ENCODE measurements at places on chromosomes 1 and 21.

- peak; percentile 28 for DNase-seq
Observed at GRCh38 chr1:145795257-145795881, 28.5 kb downstream of the RNF115 start.

DNA sequence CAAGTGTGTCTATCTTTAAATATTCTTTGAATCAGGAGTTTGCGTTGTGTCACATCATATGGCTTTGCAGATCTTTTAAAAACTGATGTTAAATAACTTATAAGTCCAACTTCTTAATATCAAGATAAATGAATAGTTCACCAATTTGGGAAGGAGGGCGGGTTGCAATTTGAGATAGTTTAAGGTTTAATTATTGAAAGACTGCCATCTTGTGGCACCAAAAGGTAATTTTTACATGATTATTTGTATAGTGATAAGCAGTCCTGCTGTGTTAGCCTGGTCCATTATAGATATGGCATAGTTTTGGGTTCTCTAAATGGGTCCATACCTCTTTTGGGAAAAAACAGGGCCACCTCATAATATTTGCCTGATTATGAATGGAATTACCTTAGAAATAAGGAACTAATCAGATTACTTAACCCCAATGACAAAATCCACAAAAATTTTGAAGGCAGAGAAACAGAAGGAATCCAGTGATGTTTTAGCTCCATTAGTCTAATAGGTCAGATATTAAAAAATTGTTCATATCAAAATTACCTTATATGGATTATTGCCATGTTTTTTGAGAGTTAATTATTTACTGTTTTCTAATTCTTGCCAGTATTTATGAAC is 64.3 kb downstream of the PRKAA2 start:
- peak; percentile 2 for DNase-seq

DNA sequence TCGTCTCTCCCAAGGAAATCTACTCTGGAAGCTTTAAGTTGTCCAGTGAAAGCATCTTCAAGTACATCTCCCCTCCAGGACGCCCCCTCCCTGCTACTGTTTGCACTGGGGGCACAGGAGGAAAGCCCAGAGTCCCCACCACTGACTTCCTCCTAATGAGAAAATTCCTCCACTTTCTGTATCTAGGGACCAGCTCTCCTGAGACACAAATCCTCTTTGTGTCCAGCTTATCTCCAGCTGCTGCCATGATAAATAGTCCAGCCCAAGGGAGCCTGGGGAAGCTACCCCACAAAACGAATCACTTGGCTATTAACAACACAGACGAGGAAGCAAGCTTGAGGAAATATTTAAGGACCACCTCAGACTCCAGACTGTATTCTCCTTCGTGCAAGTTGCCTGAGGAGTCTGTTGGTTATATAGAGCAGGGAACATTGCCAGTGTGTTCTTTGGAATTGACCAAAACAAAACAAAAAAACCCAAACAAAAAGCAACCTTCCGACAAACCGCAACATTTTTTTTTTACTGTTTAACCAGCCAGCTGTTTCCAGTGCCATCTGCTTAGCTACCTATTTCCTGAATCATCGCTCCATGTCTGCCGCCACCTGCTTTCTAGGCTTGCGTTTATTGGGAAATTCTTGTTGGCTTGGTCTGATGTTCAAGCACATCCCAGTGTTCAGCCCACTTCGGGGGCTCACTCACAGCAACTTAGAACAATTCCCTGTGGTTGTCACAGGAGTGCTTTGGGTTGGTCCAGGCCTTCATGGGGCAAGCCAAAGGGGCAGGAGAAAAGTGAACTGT is 7.7 kb downstream of the C1orf226 start:
- no peak for DNase-seq

GRCh38 chr1:111818081-111818480 is 62.4 kb downstream of the DDX20 start:
- no peak for DNase-seq

GRCh38 chr1:201276891-201277290 is 6.4 kb upstream of the PKP1 start:
- no peak for DNase-seq

GRCh38 chr1:83083589-83084224 is 915.2 kb downstream of the TTLL7 start:
- DNase-seq: no peak

DNA sequence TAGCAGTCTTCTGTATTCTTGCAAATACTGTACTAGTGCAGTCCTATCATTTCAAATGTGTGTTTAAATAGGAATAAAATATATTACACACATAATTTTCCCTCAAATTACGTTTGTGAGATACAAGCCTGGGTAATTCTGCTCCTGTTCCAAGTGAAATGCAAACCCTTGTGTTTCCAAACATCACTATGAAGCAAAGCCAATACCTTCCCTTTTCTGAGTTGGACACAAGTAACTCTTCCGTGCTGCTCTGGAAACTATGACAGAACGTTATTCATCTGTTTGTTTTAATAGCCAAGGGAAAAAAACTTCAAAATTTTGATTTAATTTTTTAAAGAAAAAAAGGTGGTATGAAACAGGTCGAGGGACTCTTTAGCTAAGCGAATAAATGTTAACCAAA is 73.7 kb upstream of the UBE2U start:
- DNase-seq: no peak

DNA sequence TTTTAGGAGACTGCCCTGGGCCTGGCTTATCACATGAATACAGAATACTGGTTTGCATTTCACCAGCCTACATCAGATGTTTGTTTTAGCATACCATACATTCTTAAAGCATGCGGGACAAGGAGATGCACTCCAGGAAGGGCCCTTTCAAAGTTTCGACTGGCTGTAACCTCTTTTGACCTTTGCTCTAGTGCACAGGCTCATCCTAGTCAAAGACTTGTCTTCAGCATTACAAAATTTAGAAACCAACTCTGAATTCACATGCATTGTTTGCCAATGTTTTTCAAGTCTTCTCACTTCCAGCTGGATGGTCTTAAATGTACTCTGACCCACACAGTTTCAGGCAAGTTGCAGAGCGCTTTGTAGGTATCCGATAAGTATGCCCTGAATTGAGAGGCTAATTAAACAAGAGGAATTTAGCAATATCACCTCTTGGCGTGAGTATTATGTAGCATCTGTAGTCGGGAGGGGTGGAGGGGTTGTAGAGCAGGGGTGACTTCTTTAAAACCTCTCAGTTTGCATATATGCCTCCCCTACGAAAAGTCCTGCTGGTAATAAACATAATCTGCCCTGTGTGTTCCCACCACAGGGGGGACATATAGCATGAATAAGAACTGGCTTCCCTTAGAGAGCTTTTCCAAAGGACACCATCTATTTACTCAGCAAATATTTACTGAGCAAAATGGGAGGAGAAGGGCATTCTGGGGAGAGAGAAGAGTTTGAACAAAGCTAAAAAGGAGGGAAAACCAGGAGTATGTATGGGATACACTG is 24.4 kb upstream of the AHCYL1 start:
- DNase-seq: no peak

DNA sequence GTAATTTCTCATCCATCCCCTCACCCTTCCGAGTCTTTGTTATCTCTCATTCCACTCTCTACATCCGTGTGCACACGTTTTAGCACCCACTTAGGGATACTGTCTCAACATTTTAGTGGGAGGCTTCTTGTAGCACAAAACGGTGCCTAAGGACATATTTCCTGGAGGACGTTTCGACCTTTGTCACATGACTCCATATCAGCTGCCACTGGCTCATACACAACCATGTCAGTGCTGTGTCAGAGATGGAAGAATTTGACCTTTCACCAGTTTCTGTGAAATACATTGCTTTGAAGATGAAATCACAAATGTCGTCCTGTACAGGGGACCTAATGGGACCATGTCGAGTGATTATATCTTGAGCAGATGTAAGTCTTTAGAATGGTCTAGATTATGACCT is 15.6 kb downstream of the B3GALT5 start:
- DNase-seq: no peak

GRCh38 chr1:47184822-47185677 is 4.8 kb downstream of the PDZK1IP1 start:
- no peak for DNase-seq

DNA sequence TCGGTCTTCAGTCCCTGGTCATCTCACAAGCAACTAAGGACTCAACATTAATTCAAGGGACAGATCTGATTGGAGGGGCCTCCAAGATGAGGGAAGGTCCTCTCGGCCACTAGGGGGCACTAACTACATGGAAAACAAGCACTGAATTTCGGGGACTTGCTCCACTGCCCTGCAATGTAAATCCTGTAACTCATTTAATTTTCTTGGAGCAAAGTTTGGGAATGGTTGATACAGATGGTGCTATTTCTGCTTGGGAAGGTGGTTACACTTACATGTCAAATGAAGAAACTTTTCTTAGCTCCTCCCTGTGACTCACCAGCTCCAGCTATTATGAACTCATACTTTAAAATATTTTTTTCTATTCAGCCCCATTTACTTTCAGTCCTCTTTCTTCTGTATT is 97.4 kb upstream of the KCNJ15 start:
- DNase-seq: peak; percentile 45

DNA sequence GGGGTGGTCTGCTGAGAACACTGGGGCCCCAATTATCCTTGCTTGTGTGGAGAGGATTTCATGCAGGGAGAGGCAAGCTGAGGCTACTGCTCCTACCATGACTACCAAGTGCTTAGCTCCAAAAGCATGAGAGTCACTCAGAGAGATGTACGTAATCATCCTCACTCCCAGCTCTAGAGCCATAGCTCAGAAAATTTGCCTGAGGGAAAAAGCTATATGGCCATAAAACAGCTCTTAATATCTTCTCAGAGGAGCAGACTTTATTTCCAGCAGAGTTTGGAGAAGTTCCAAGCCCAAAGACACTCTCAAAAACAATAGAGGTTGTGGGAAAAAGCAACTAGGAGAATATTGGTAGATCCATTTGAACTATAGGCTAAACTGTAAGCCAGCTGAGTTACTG is 106.4 kb upstream of the PBX1 start:
- no peak for DNase-seq

DNA sequence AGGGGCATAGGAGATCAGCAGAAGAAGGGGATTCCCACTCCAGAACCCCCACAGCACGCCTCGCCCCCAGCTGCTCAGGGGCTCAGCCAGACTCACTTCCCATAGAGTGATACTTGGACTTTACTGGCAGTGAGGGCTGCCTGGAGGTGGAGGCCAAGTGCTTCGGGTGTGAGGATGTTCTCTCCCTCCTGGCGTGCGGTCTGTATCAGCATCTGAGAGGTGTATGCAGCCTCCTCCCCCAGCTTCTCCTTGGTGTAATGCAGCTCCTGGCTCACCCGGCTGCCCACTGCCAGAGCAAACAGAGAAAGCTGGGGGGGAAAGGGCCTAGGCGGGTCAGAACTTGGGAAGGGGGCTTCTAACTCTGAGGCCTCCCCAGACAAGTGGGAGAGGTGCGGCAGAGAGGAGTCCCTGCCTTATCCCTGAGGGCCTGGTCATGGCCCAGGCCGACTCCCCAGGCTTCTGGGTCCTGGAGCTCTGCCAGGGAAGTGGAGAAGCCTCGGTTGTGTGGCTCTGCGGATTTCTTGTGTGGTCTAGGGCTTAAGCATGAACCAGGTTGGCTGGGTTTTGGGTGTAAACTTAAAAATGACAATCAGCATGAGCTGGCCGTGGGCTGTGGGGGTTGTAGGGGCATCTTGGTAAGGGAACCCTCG is 10.9 kb downstream of the PTCH2 start:
- no peak for DNase-seq

GRCh38 chr1:198107091-198107501 is 49.7 kb upstream of the NEK7 start:
- DNase-seq: no peak

DNA sequence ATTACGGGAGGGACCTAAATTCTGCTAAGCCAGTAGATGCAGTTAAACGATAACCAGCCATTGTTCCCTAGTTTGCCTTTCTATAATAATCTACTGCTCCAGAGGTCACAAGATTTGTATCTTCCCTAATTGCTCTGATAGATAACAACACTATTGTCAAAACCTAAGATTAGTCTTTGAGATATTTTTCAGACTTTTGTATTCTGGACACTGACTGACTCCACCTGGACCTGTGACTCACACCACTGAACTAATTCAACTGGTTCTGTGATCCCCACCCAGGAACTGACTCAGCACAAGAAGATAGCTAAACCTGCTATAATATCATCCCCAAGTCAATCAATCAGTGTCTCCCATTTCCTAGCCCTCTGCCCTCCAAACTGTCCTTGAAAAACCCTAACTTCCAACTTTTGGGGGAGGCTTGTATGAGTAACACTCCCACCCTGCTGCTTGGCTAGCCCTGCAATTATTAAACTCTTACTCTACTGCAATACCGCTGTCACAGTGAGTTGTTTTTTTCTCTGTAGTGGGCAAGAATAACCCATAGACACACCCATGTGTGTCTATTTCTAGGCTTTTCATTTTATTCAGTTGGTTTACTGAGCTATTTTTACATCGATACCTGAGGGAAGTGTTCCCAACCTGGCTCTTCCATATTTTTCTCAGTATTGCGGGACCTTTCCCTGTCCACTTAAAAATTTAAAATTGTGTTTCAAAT is 11.2 kb downstream of the KIFAP3 start:
- DNase-seq: no peak

- no peak for DNase-seq
Observed at GRCh38 chr1:9892563-9893528, 17.2 kb downstream of the CTNNBIP1 start.

DNA sequence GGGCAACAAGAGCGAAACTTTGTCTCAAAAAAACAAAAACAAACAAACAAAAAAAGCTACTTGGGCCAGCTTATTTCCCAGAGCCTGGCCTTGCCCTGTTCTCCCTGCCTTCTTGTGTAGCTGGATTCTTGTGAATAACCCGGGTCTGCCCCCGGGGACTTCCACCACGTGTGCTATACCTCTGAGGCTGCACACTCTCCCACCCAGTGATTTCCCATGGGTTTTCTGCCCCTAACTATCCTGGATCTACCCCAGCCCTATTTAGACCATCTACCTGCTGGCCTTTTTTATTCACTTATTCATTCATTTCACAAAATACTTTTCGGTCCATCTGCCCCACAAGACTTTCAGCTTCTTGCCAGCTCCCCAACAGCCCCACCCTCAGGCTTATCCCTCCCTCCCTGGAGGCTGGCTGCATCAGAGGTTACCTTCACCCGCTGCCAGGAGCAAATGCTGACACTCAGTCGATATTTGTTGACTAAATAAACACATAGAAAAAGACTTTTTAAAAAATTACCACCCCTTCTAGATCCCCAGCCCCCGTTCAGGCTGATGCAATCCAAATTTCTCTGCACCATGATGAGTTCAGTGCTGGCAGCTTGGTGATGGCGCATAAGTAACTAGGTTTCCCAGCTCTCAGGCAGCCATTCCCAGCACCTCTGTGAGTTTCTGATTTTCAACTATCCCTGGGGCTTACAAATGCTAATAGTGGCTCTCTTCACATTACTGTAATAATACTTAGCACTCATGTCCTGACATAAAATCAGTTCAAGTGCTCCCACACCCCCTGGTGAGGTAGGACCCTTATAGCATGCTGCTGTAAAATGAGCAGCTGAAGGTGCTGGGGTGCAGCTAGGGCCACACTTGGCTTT is 30.7 kb upstream of the TARBP1 start:
- no peak for DNase-seq

- DNase-seq: peak; percentile 58
Observed at GRCh38 chr21:38244885-38245869, 11.6 kb upstream of the KCNJ15 start.
